ENCODE measurements at places on chromosomes 12 and 14.

DNA sequence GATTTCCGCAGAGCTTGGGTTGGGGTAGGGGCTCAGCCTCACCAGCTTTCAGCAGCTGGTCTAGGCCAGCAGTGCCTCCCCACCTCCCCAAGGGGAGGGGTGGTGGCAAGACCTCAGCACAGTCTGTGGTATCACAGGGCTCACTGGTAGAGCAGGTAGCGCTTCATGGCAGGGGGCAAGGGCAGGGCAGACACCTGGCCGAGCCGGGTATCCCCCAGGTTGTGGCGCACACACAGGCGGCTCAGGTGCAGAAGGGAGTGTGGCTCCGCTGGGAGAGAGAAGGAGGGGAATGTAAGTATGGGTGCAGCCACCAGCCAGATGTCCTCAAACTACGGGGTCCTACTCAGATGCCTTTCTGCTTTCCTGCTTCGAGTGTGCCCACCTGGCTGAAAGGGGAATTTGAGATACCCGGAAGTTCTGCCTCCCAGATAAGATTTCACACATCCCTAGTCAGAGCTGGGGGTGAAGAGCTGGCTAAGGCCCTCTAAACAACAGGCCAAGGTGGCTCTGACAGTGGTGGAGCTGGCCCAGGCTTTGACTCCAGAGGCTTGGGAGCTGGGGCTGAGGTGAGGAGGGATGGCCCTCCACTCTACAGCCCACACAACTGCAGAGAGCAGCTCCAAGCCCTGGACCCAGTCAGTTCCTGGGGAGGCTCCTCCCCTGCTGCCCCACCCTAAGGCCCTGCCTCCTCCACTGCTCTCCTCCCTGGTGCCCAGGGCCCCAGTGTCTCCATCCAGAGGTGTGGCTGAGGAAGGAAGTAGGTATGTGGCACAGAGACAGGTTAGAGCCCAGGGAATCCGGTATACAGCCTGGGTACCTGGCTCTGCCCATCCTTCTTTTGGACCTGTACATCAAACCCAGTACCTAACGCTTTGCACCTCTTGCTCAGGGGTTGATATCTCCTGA is 1.8 kb downstream of the SPSB2 start:
- DNase-seq, result no peak

- DNase-seq, result peak; percentile 19
Observed at GRCh38 chr12:46342562-46343033, 30.0 kb downstream of the SLC38A2 start.

DNA sequence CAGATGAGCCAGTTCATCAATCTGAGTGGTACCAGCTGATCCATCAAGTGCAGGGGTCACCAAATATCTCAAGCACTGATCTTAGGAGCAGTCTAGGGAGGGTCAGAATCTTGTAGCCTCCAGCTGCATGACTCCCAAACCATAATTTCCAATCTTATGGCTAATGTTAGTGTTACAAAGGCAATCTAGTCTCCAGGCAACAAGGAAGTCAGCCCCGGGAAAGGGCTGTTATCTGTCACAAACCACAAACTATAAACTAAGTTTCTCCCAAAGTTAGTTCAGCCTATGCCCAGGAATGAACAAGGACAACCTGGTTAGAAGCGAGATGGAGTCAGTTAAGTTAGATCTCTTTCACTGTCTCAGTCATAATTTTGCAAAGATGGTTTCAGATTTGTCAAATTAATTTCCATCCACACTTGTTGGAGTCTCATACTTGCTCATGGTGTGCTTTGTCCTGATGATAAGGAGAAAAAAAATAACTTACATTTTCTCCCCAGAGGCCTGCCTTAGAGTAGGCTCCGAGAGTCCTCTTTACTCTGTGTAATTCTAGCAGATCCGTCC is 3.9 kb upstream of the ABHD4 start:
- no peak for DNase-seq

GRCh38 chr12:114409852-114410600 is 4.1 kb upstream of the TBX5 start:
- DNase-seq, result no peak

GRCh38 chr12:120438495-120439198 is 734 bp downstream of the COX6A1 start:
- DNase-seq, result no peak

- no peak for DNase-seq
Observed at GRCh38 chr14:50051106-50051505, 65.3 kb downstream of the VCPKMT start.

DNA sequence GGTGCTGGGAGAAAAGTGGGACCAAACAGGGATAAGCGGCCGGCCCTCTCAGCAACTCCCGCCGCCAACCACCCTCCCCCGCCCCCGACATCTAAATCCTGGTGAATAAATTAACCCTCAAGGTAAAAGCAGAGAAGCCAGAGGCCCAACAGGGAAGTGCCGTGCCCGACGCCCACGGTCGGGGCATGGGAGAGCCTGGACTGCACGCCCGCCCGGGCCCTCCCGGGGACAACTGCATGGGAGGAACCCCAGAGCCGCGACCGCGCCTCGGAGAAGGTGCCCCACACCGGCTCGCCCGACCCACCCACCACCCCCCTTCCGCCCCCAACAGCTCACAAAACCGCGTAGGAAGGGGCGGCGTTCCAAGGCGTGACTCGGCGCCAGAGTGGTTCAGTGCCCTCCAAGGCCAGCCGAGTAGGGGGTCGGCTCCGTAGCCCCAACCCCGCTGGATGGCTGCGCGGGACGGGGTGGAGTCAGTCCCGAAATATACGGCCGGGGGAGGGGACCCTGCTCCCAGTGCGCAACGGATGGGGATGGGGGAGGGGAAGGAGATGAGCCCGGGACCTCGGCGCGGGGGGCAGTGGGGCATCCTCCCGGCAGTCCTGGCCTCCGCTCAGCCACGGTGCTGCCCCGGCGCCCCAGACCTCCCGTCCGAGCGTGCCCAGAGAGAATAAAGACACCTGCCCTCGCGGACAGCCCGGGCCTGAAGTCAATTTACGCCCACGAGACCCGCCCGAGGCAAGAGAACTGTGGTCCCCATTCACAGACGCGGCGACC is 732 bp downstream of the SLC25A29 start:
- DNase-seq, result peak; percentile 25

DNA sequence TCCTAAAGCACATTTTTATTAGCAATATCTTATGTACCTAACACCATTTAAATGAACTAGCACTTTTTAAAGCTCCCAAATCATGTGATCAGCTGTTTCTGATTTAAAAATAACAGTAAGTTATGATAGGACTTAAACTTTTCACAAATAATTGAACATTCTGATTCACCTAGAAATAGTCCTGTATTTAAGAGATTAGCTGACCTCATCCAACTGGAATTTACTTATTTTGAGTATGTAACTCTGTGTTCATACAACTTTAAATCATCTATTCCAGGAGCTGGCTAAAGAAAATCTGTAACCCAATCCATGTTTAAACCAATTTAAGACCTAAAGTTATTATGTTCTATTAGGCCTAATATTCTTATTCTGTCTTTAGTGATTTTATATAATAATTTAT is 184.3 kb downstream of the CCDC91 start:
- DNase-seq, result no peak

- no peak for DNase-seq
Observed at GRCh38 chr14:97806891-97807290, 1009.7 kb downstream of the VRK1 start.
